ENCODE measurements at places on chromosomes 6 and 20. TPM values are rescaled to one million over a fixed set of nuclear protein-coding genes. Genes with fewer than 3 reads are reported as not detected.

Gene NSFL1C
- 28.9 TPM for total RNA-seq

Gene CTCFL
- not detected for total RNA-seq

Gene SNX9
- total RNA-seq = 19.2 TPM

Gene LY6G6D
- total RNA-seq = not detected

Gene BTN1A1
- total RNA-seq = not detected

Gene SIRPD
- not detected for total RNA-seq

Gene PHACTR3
- total RNA-seq = 42.1 TPM

Gene TGIF2
- total RNA-seq = 11.5 TPM

Gene PRKN
- 5.9 TPM for total RNA-seq
